Stimulated activated naive CD4-positive, alpha-beta T cell treated with Interleukin-2 at 50 U/mL for 16 hours (primary cell): ENCODE measurements at places on chromosomes 16 and 17.

DNA sequence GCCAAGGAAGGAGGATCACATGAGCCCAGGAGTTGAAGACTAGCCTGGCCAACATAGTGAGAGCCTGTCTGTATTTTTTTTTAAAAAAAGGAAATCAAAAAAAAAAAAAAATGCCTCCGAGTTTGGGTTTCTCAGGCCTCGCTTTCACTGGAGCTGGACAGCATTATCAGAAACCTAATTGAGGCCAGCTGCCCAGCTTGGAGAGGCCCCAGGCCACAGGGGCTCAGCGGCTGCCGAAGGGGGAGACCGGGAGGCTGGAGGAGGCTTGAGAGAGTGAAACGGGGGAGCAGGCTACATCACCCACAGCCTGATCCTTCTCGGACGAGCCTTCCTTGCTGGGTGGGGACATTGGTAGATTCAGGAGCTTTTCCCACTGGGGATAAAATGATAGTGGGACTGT is 5.1 kb downstream of the TTYH2 start:
- DNase-seq, result no peak

DNA sequence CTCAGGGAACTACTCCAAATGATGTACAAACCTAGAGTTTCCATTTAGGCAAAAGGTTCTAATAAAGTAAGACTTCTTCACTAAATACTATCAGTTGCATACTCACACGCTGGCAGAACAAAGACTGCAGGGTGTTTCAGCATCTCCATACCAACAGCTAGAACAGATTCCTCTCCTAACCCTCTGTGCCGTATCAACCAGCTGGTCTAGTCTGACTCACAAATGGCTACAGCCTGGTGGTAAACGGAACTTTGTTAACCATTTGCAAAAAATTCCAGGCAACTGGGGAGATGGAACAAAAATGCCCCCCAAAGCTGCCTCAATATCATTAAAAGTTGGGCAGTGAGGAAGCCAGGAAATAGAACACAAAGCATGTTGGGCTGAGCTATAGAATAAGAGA is 217.1 kb downstream of the GRIN2A start:
- no peak for DNase-seq

DNA sequence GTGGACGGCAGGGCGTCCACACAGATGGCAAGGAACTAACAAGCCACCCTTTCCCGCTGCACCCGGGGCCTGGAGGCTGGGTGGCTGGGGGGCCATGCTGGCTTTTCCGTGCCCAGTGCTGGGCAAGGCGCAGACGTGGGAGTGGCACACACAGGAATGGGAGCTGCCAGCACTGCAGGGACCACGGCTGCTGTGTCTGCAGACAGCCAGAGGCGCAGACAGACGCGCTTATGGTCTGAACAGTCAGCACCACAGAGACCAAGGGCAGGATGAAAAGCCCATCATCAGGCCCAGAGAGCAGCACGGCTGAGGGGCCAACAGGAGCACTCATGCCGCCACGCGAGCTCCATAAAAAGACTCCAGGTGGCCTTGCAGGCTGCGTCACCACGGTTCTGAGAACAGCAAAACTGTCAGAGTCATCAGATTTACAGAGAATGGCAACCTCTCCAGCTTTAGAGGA is 24.0 kb downstream of the PDIA2 start:
- DNase-seq, result no peak

DNA sequence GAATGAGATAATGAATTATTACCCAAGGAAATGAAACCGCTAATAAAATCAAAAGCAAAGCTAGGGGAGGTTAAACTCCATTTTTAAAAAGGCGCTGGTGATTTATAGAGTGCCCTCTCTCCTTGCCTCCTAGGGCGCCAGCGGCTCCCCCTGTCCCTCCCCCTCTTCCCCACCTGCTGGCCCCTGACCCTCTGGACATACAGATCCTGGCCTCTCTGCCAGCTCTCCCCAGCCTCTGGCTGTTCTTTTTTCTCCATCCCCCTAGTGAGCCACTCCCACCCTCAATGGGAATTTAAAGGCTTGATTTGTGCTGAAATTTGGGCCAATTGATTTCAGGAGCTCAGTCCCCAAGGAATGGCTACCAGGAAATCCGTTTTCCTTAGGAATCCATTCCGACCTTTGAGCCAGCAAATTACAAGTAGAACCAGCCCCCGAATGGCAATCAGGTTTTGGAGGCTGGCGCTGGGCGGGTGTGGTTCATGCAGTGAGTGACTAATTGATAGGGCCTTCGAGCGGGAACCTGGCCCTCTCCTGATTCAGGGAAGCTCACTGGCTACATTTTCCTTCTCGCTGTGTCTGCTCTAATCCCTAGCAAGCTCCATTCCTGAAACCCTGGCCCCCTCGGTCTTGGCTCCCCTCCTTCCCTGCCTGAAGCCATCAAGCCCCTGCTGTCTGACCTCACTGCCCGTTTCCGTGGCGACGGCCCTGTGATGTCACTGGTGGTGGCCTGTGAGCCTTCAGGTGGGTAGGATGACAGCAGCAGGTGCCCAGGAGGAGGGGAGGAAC is 141.9 kb upstream of the SDK2 start:
- no peak for DNase-seq

- no peak for DNase-seq
Measured at GRCh38 chr17:6464446-6465041, 20.3 kb downstream of the PIMREG start.

DNA sequence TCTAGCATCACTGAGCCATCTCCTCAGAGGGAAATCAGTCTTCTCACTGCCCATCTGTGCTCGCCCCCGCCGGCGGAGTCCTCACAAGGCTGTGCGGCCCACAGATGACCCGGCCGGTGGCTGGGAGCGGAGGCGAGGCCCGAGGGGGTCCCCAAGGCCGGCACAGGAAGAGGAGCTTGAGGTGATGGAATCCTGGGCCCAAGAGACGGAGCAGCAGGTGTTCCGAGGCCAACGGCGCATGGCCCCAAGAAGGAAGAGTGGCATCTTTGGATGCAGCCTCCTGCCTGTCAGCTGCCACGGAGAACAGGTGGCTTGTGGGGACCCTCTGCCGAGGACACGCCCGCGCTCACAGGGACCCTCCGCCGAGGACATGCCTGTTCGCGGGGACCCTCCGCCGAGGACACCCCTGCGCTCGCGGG is 72.7 kb upstream of the GNG13 start:
- no peak for DNase-seq

GRCh38 chr17:76562734-76563148 is 22.9 kb downstream of the PRCD start:
- DNase-seq, result no peak

DNA sequence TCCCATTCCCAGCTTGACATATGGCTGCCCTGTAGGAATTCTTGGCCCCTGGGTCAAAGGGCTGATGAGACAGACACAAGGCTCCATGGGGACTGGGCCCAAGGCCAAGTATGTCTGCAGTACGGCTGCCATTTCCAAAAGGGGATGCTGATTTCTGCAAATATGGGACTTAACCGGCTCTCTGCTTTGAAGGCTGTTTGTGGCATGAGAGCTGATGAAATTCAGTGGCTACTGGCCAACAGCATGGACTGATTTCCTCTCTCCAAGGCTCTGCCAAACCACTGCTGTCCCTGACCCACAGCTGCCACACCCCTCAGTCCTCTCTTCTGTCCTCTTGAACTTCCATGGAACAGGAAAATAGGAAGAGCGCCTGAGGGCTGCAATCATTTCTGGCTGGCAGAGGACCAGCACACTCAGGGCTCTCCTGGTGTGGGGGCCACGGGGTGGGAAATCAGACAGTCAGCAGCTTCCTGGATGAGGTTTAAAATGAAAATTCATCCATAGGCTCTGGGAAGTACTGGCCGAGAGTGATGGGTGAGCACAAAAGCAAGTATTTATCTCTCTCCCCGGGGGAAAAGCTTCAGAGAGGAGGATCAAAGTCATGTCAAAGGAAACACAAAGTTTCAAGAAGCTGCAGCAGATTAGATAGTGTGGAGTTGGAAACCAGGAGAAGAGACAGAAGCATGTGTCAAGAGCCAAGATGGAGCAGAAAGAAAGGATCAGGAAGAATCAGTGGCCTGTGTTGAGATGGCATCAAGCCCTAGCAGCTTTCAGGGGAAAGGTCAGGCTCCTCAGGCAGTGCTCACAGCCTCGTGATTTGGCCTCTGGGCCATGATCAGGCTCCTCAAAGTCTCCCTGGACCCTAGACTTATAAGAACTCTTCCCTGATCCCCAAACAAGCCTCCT is 64.1 kb upstream of the SREBF1 start:
- DNase-seq, result no peak

GRCh38 chr17:37571674-37572073 is 37.5 kb downstream of the SYNRG start:
- no peak for DNase-seq

DNA sequence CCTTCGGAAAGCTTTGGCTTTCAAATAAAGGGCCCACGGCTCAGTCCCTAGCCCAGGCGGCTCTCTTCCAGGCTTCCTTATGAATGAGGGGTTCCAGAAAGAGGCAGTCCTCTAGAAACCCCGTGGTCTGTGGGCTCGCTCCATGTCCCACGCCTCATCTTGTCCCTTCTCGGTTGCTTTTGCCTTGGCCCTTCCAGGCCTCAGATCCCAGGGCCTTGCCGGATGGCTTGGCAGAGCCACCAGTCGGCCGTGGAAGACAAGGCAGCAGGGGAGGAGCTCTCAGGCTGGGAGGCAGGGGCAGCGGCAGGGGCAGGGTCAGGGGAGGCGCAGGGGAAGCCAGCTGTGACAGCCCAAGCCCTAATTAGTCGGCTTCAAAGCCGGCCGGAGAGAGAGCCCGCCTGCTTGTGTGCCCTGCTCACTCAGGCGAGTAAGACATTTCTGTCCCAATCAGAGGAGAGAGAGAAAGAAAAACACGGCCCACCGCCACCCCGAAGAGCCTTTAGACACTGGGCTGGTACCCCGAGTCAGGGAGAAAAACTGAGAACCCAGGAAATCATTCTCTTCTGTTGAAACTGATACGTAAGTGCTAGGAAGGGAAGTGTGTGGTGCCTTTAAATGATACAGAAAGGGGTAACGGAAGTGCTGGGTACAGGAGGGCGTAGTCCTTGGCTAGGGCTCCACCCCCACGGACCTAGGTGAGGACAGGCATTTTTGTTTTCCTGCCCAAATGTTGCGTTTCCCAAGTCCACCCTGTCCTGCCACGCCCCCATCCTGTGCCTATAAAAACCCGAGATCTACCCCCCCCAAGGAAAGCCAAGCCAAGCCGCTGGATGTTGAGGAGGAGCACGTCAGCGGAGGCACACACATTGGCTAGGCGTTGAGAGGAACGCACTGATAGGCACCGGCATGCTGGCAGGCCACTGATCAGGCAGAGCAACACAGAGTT is 27.8 kb upstream of the MEIOC start:
- no peak for DNase-seq

GRCh38 chr17:74008196-74008595 is 195.3 kb upstream of the RPL38 start:
- peak; percentile 7 for DNase-seq

GRCh38 chr17:75897160-75898019 is 639 bp upstream of the TRIM65 start:
- DNase-seq, result no peak

DNA sequence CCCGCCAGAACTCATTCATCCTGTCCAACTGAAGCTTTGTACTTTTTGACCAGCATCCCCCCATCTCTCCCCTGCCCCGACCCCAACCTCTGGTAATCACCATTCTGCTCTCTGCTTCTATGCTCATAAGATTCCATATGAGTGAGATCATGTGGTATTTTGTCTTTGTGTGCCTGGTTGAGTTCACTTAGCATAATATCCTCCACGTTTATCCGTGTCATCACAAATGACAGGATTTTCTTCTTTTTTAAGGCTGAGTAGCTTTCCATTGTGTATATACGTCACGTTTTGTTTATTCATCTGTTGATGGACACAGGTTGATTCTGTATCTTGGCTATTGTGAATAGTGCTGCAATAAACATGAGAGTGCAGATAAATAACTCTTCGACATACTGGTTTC is 278.9 kb downstream of the SNX29 start:
- DNase-seq, result no peak

GRCh38 chr17:49101054-49101534 is 31.5 kb upstream of the B4GALNT2 start:
- no peak for DNase-seq

DNA sequence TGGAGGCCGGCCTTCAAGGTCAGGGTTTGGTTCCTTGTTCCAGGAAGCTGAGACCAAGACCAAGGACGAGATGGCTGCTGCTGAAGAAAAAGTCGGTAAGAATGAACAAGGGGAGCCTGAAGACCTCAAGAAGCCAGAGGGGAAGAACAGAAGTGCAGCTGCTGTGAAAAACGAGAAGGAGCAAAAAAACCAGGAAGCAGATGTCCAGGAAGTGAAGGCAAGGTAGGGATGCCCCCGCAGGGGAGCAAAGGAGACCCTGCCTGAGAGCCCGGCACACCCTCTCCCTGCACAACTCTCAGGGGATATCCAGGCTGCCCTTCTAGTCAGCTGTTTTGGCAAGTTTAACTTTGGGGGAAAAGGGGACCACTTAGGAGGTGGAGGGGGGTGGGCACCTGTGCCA is 29.0 kb downstream of the RNF213 start:
- DNase-seq, result no peak

GRCh38 chr17:76737082-76737675 is at the start of gene SRSF2:
Gene SRSF2 (minus strand): TSS chr17:76737331. CDS start chr17:76737160, 171 bp downstream.
- peak; percentile 97 for DNase-seq

GRCh38 chr16:86823888-86824671 is 245.7 kb downstream of the FOXL1 start:
- no peak for DNase-seq

DNA sequence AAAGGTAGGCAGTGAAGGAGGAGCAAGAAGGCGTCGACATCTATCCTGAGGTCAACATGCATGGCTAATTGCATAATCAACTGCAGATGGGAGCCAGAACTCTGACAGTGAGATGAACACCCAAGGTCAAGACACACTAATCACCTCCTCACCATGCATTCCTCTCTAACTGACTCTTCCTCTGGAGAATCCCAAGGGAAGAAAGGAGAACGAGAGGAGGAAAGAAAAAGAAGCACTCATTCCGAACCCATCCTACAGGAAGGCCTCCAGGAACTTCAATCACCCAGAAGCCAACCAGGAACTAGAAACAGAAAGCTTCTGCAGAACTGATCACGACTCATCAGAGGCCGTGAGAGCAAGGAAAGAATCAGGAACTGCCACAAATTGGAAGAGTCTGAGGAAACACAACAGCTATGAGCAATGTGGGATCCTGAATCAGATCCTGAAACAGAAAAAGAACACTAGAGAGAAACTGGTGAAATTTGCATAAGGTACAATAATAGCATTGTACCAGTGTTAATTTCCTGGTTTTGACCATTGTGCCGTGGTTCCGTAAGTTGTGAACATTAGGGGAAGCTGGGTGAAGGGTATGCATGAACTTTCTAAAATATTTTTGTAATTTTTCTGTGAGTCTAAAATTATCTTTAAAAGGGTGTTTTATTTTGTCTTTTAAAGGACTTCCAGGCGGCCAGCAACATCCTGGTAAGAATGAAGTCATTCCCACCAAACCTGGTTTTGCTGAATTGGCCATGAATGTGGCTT is 10.0 kb upstream of the BEAN1 start:
- DNase-seq, result no peak
